Stimulated activated CD4-positive, alpha-beta T cell treated with anti-CD3 and anti-CD28 coated beads, Interleukin-4, amount 100 ng/mL, for 1 hour (primary cell): ENCODE measurements at places on chromosomes 12 and 14.

DNA sequence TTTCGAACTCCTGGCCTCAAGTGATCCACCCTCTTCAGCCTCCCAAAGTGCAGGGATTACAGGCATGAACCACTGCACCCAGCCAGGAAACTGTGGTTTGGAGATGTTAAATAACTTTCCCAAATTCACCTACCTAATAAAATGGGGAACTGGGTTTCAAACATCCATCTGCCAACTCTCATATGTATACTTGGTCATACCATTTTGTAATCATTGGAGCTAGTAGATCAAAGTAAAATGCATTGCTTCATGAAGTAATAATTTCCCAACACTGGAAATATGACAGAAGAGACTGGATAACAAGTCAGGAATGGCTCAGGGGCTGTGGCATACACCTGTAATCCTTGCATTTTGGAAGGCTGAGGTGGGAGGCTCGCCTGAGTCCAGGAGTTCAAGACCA lies 5.3 kb upstream of the HECTD1 start:
- DNase-seq, result no peak

DNA sequence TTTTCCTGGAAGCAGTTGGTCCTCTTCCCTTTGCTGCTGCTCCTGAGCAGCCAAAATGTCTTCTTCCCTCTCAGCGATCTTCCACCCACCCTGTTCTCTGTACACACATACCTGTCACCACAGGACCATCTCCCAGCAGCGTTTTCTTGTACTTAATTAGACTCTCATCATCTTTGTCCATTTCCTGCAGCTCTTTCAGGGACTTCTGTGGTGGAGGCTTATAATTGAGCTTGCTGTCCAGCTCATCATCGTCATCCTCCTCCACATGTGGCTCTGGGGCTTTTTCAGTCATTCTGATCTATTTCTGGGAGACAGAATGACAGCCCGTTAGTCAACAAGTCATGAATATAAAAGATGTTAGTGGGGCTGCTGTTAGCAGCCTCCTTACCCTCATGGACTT lies 11.0 kb downstream of the ARHGDIB start:
- DNase-seq, result no peak

GRCh38 chr14:58199726-58200479 lies at the start of gene ACTR10:
Gene ACTR10 (plus strand): TSS chr14:58200149. CDS start chr14:58200218, 69 bp downstream.
- peak; percentile 88 for DNase-seq

DNA sequence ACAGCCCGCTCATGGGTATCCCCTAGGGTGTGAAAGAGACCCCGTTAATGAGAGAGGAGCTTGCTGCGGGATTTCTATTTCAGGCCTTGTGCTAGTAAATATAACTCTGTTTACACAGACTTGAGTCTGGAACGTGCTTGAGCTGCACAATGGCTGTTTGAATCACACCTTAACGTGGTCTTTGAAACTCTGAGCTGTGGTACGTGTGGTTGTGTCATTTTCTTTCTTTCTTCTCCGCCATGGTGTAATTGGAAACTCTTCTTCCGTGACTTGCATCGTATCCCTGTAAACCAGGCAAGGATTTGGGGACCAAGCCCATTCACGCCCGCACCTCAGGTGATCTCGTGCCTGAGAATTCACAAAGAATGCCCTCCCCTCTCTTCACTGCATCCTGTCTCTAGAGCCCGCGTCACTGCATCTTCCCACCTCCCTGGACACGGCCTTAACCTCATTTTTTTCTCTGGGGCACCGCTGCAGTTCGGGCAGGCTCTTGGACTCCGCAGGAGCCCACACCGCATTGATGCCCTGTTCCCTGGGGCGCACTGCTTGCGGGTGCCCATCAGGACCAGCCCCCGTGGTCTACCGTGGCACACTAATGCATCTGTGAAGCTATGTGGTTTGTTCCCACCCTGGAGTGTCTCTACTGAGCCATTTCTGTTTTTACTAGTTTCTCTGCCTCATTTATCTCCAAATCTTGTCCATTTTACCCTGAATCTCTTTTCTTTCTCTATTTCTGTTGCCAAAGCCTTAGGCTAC lies 78.4 kb upstream of the PARP11 start:
- no peak for DNase-seq
